MM.1S (cell line): ENCODE measurements at places on chromosomes 16 and 17.
A peak's percentile ranks its signal among the peaks of the same experiment; 100 is the strongest.

DNA sequence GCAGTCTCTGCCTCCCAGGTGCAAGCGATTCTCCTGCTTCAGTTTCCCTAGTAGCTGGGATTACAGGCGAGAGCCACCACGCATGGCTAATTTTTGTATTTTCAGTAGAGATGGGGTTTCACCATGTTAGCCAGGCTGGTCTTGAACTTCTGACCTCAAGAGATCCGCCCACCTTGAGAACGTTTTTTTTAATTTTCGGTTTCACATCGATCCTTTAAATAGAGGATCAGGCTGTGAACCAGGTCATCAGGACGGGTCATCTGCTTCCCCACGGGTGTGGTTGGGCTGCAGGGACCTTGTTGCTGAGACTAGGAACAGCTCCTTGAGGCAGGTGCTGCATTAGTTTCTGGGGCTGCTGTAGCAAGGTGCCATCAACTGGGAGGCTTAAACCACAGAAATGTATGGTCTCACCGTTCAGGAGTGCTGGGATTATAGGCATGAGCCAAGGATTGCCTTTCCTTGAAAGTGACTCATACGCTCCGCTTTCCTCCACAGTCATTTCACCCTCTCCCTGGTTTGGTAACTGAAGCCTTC, 7.9 kb upstream of the NAGPA start:
- DNase-seq = peak; percentile 90

DNA sequence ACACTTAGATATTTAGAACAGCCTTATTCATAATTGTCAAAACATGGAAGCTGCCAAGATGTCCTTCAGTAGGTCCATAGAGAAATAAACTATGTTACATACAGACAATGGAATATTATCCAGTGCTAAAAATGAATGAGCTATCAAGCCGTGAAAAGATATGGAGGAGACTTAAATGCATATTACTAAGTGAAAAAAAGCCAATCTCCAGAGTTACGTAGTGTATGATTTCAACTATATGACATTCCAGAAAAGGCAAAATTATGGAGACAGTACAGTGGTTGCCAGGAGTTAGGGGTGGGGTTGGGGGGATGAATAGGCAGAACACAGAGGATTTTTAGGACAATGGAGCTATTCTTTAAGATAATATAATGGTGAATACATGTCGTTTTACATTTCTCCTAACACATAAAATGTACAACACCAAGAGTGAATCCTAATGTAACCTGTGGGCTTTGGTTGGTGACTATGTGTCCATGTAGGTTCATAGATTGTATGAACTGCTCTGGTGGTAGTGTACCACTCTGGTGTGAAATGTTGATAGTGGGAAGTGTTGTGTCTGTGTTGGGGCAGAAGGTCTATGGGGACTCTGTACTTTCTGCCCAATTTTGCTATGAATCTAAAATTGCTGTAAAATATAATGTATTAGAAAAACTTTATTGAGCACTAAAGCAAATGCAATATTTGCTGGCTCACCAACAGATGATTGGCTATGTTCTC, 122.6 kb downstream of the USP22 start:
- no peak for DNase-seq

DNA sequence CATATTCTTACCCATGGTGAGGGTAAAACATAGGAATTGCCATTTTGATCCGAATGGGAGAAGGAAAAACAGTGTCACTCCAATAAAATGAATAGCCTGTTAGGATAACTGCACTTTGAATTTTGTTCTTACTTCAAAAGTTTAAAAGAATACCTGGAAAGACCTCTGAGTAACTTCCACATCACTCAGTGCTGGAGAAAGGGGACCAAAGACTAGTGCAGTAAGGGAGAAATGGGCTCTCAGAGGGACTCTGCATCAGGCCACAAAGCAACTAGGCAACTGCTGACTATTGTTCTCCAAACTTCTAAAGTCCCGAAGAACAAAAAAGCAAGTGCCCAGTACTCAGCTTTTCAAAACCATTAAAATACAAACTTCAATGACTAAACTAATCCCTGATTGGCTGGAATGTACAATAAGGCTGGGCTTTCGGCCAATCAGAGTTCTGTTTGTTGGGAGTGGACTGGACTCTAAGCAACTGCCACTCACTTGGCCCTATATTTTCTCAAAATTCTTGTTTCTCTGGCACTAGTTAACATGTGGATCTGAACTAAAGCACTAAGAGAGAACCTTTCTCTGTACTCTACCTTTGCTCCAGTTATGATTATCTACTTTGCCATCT, 6.2 kb downstream of the DNAJC7 start:
- no peak for DNase-seq

- DNase-seq = no peak
Observed at GRCh38 chr17:35795007-35795870, at the start of gene MMP28. Gene MMP28, minus strand, starts transcription at chr17:35795641. Its CDS starts 264 bp downstream, at chr17:35795377.

GRCh38 chr17:45291171-45291805, 25.5 kb downstream of the MAP3K14 start:
- DNase-seq = no peak

- DNase-seq = no peak
Observed at GRCh38 chr16:4123616-4124300, 7.5 kb upstream of the ADCY9 start.

GRCh38 chr17:55303701-55304145, 39.0 kb downstream of the HLF start:
- no peak for DNase-seq

- peak; percentile 89 for DNase-seq
Observed at GRCh38 chr17:2259769-2260536, 43.6 kb downstream of the SMG6 start.

DNA sequence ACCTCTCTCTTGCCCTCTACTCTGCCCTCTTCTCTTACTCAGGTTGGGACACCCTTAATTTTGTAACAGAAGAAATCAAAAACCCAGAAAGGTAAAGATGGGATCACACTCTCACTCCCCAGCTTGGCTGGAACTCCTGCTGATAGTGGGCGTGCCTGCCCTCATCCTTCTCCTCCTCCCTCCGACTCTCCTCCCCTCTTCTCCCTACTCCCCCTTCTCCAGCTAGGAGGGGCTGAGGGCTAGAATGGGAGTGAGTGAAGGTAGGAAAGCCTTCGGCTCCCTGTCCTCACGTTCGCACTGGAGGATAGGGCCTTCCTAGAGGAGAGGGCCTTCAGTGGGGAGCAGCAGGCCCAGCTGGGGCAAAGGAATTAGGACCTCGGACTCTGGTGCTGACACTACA, 20.3 kb downstream of the SLC7A6OS start:
- no peak for DNase-seq

GRCh38 chr17:4547118-4547906, 7.9 kb downstream of the MYBBP1A start:
- no peak for DNase-seq

- DNase-seq = peak; percentile 49
Observed at GRCh38 chr17:13337864-13338371, 263.8 kb downstream of the HS3ST3A1 start.

DNA sequence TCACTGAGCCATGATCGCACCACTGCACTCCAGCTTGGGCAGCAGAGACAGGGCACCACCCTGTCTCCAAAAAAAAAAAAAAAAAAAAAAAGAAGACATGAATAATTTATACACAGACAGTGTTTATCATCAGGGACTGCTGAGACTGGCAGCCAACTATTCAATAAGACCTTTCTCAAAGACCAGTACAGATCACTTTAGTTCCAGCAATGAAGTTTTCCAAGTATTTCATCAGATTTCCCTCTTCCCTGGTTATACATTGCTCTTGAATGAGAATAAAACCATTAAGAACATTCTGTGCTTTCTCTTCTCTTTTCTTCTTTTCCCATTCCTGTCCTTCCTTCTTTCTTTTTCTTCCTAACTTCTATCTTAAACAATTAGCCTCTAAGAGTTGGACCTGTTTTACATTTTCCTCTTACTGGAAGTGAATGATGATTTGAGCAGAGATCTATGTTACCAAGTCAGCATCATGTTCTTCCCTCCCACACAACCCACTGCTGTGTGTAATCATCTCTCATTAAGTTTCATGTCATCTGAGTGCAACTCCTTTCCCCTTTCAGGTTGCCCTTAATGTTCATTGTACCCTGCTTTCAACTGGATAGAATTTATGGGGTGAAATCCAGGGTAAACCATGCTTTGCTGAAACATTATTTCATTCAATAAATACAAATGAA, 35.9 kb upstream of the SMIM36 start:
- no peak for DNase-seq

GRCh38 chr16:86029131-86029741, 130.3 kb downstream of the IRF8 start:
- DNase-seq = no peak

- DNase-seq = no peak
Observed at GRCh38 chr16:1375741-1376410, 24.1 kb downstream of the GNPTG start.

DNA sequence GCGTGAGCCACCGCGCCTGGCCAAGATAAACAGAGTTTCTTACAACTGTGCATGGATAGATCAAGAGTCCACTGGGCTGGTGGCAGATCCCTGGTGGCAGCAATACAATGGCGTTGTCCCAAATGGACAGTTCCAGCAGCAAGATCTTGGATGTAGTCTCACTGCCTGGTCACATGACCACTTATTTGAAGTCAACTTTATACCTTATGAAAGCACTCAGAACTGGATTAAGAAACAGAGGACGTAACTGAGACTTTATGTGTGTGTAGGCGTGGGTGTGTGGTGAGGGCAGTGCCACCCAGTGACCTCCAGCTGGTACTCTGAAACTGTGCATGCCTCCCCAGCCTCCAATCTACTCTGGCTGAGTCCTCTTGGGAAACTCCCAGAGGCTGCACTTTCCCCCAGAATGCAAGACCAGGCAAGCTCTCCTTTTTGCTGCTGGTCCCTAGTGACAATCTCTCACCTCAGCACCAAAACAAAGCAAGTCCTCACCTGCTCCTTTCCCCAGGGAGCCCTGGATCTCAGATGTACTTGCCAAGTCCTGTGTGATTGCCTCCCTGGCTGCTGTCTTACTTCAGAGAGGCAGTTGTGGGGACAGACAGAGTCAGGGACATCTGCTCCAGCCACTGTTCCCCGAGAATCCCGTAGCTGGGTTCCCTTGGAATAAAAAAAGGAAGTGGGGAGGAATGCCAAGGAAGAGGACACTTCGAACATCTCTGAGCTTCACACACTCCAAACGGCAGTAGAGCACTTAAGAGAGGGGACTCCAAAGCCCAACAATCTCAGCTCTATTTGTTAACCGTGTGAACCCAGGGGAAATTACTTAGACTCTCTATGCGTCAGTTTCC, 11.7 kb upstream of the ST6GALNAC2 start:
- DNase-seq = no peak

DNA sequence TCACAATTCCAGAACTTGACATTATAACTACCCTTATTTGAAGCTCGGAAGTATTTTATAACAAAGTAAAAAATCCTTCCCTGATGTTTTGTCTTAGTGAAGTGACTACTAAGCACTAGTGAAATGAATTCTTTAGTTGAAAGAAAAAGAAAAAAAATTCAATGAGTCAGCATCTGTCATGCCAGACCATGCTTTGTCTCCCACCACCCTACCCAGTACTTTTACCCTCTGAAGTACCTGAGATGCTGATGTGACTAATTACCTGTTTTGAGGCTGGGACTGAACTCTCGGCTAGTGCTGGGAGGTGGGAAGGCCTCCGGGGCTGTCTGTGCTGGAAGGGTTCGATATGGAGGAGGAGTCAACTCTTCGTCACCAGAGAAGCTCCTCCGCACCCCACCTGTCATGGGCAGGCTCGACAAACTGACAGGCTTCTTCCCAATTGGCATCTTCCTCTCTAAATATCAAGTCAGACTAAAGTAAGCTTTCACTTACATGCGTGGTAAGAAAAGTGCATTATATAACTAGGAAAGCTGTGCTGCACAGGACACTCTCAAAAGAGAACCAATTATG, 19.6 kb downstream of the NME2 start:
- no peak for DNase-seq
